ENCODE measurements at places on chromosomes 11 and 22.

GRCh38 chr11:31089117-31089516 lies 280.4 kb downstream of the DCDC1 start:
- DNase-seq: no peak

- DNase-seq: no peak
Observed at GRCh38 chr11:13262096-13262495, 15.5 kb upstream of the BMAL1 start.

DNA sequence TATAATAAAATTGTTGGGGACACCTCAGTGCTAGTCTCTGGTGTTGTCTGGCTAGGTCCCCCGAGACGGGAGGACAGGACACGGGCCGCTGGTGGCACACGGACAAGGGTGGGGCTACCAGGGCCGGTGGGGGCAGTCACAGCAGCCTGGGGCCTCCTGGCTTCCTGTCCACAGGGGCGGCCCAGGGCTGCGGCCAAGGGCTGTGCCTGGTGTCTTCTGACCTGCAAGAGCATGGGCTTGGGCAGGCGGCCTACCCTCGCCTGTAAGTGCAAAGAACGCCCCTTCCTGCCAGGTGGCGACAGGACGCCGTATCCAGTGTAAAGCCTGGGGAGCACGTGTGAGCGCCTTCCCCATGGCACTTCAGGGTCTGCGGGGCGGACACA lies 3.6 kb downstream of the LRFN4 start:
- DNase-seq: no peak

DNA sequence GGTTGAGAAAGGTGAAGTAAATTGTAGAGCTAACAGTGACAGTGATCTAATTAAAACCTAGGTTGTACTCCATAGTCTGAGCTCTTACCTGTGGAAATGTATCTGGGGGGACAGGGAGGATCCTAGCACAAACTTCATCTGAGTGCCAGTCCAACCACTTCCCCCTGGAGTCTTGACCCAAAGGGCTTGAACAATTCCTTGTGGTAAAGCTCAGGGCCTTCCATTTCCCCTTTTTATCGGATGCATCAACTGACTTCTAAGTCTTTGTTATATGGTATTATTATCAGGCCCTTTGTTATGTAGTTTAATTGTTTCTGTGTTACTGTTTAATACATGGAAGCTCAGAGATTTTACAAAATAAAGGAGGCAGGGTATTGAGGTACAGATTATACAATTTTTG lies 140.2 kb upstream of the SESN3 start:
- no peak for DNase-seq

DNA sequence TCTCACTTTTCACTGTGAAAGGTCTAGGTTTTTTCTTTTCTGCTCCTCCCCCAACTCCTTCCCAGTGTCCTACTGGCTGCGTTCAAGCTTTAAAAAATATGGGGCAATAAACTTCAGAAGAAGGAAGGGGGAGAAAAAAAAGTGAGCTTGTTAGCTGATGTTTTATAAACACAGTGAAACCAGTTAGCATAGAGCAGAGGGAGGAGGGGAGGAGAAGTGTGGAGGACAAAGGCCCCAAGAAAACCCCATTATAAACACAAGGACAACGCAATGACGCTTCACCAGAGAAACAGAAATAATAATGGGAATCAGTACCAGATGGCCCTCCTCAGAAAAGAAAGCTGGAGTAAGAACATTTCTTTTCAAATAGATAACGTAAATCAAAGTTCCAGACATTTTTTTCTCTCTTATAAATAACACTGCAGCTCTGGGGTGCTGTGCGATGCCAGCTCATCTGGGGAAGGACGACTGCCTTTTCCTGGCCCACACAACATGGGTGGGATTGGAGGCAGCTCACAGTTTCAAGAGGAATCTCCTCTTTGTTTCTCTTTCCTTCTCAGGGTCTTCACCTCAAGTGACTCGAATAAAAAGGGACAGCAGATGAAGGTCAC lies 235.4 kb upstream of the NARS2 start:
- DNase-seq: no peak

- DNase-seq: no peak
Observed at GRCh38 chr11:62544581-62545436, 1.8 kb downstream of the AHNAK start.

DNA sequence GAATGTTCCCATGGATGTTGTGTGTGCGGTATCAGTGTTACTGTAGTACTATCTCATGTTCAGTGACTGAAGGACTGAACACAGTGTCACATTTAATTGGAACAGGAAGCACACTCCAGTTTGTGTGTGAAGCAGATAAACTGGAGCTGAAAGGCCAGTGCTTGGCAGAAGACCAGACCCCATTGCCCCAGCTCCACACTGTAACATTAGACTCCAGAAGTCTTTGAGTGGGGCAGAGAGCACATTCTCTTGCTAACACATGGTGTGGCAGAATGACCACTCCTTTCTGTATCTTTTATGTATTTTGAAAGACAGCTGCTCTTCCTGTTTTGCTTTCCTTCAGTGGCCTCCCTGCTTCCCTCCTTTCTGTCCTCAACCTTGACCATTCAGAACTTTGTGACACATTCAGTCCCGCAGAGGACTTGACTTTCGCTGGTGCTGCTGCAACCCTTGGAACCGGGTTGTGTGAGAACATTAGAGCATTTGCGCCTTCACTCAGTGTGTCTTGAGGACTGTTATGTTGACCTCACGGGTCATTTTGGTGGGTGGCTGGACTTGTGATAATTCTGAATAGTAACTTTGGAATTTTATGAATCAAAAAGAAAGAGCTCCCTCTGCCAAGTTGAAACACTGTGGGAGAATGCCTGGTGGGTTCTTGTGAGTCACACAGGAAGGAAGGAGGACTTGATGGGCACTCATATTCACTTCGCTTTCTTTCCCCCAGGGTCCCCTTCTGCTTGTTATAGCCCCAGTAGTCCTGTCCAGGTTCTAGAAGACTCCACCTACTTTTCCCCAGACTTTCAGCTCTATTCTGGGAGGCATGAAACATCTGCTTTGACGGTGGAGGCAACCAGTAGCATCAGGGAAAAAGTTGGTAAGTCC lies 26.4 kb downstream of the AMOTL1 start:
- DNase-seq: no peak

- no peak for DNase-seq
Observed at GRCh38 chr11:1597994-1598380, at the start of gene KRTAP5-2. KRTAP5-2 (minus strand) TSS chr11:1598294; CDS start chr11:1598250, 44 bp downstream.

DNA sequence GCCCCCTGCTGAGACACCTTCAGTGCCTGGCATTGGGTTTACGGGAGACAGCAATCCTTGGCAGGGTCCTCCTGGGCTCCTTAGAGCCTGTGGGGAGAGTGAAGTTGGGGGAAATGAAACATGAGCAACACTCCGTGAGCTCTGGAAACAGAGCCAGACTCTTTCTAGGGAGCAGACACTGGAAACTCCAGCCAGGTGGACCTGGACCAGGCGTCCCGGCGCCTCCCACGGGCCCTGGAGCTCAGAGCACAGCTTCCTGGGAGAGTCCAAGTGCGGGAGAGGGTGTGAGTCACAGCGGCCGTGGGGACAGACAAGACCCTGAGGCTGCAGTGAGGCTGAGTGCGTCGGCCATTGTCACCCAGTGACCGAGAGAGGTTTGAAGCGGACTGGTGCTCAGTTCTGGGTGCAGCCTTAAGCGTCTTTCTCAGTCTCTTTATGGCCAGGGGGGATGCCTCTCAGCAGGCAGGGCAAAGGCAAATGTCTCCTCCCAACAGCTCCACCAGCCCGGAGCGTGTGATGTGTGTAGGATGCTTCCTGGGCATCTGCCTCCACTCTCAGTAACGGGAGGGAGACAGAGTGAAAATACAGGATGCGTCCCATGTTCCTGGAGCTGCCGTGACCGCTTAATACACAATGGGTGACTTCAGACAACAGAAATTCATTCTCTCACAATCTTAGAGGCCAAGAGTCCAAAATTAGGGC lies 399.2 kb downstream of the SHANK2 start:
- no peak for DNase-seq

GRCh38 chr22:19757140-19757984 lies 3.2 kb upstream of the TBX1 start:
- no peak for DNase-seq

DNA sequence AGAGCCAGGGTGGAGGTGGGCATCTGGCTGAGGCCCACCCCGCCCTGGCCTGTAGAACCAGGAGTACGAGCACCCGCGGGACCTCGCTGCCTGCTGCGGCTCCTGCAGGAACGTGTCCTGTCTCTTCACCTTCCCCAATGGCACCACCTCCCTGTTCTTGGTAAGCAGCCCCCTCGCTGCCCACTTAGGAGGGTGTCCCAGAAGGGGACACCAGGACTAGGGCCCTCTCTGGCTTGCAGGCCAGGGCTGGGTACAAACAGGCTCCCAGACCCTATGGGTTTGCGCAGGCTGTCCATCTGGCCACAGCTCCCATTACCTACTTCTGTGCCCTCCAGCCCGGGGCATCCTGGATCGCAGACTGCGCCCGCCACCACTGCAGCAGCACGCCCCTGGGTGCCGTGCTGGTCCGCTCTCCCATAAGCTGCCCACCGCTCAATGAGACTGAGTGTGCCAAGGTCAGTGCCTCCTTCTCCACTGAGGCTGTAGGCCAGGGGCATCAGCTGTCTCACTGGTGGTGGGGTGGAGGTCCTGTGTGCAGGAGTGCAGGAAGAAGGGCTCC lies 77.5 kb upstream of the MYOD1 start:
- no peak for DNase-seq

GRCh38 chr22:41099036-41099435 lies 6.6 kb downstream of the EP300 start:
- DNase-seq: no peak

- no peak for DNase-seq
Observed at GRCh38 chr11:133949129-133949528, 7.6 kb downstream of the IGSF9B start.

DNA sequence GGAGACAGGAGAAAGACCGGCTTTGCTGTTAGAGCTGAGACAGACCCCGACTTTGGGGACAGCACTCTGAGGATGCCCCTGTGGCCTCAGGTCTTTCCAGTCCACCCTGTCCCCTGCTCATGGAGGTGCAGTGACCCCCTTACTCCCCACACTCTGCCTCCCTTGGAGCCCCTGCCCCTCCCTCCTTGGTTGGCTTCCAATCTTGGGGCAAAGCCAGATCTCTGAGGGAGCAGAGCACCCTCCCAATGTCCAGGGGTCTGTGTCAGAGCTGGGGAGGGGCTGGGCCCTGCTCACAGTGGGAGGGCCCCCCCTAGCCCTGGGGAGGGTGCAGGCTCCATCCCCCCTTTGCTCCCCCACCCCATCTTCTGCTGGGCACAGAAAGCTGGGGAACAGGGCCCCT lies 50.0 kb downstream of the IGLL1 start:
- DNase-seq: peak; percentile 3

DNA sequence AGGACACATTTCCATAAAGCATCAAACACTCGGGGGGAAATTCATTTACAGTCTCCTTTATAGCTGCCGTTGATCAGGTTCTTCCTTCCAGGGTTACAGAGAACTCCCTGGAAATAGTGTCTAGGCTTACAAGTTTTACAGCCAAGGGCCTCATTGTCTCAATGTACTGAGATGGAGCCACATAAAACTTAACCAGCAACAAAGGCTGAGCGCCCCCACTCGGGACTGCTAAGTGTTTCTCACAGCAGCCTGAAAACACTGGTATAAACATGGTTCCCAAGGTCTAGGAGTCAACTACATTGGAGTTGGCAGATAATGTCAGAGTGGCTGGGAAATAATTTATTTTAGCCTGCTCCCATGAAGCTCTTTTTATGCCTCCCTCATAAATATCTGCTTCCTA lies 686.2 kb downstream of the OPCML start:
- DNase-seq: no peak

DNA sequence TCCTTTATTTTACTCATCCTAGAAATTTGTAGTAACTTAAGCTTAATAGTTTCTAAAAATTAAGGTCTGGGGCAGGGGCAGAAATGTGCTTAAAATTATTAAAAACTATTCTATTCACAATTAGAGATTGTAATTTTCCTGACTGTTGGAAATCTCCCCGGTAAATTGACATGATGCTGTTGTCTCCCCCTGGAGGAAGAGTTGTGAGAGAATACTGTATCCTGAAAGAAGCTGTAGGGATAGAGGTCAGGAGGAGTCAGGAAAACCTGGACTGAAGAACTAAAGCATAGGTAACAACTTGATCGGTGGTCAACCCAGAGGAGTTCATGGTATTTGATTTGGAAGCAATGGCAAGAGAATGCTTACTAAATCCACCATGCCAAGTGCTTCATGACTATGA lies 16.2 kb upstream of the ESAM start:
- DNase-seq: no peak

- no peak for DNase-seq
Observed at GRCh38 chr22:47630741-47631534, 868.5 kb downstream of the TBC1D22A start.

DNA sequence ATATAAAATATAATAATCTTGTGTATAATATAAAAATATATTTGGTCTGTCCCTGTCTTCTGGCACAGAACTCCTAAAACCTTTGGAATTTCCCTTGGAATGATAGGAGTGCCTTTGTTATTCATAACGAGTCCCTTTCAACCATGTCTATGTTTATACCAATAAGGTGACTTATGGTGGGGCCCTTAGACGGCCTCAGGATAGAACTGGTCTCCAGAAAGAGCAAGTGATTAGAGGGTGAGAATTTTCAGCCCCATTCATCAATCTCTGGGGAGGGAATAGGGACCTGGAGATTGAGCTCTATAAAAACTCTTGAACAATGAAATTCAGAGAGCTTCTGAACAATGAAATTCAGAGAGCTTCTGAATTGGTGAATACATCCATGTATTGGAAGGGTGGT lies 18.4 kb upstream of the PICALM start:
- DNase-seq: no peak

GRCh38 chr22:34067031-34067430 lies 146.8 kb upstream of the LARGE1 start:
- DNase-seq: no peak

GRCh38 chr11:18364495-18365073 lies 29.8 kb upstream of the LDHA start:
- DNase-seq: no peak

DNA sequence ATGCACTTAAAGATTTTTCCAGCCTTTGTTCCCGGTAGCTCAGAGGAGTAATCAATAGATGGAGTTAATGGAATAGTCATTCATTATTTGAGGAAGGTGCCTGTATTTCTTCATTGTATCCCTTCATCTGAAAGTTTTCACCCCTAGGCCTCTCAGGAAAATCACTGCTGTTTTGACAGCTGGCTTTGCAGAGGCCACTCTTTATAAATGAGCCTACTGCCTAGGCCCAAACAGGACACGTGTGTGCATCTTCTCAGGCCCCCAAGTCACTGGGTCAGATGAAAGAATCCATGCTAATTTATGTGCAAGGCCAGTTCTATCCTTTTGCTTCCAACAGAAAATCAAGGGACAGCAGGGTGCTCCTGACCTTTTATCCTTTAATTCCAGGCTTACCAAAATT lies 76.8 kb downstream of the MPPED2 start:
- DNase-seq: no peak

- DNase-seq: peak; percentile 69
Observed at GRCh38 chr11:115084231-115084630, 405.9 kb downstream of the NXPE2 start.

- no peak for DNase-seq
Observed at GRCh38 chr22:22037229-22037628, 54.6 kb upstream of the TOP3B start.

DNA sequence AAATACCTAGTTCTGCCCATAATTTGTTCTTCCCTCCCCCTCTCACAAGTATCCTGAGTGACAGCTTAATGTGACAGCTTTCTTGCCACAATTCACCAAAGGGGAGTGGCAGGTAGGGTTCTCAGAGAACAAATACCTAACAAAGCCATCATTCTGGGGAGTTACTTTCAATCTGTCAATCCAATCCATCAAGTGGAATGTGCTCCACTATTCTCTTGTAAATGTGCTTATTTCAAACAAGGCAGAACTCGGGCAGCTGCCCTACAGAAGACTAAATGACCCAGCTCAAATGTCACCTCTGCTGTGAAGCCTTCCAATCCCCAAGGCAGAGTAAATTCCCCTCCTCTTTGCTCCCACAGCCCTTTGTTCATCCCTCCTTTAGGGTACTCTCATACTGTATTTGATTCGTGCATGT lies 27.8 kb downstream of the LGR4 start:
- DNase-seq: no peak
